ENCODE measurements at places on chromosomes 3 and 15. TPM values are rescaled to one million over a fixed set of nuclear protein-coding genes. Genes with fewer than 3 reads are reported as not detected.

The PLSCR2 gene
- not detected for total RNA-seq

- H3K27ac ChIP-seq = no peak overlapping the region
- DNase-seq = no peak
- H3K4me1 ChIP-seq = no peaks in the 10 kb centered on the region
- no peak overlapping the region for H3K4me3 ChIP-seq
Observed at GRCh38 chr15:71154607-71155200, 39.4 kb downstream of the THSD4 start.

DNA sequence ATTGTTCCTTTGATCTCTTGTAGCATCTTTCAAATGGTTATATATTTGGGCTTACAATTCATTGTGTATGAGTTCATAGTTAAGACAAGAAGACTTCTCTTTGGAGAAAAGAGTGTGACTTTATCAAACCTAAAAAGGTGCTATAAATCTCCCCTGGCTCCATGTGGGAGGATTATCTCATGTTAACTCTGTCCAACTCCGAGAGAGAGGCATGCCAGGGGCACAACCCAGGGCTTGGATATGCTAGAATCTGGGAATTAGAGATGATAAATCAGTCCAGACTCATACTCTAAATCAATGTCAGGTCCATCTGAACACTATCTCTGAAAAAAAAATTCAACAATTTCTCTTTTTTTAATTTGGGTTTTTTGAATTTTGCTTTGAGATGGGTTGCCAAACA is 462.8 kb downstream of the TUSC7 start:
- H3K4me1 ChIP-seq = no peaks in the 10 kb centered on the region
- no peaks in the 10 kb centered on the region for H3K36me3 ChIP-seq
- H3K27ac ChIP-seq = no peak overlapping the region
- no peak overlapping the region for H3K4me3 ChIP-seq
- H3K27me3 ChIP-seq = no peaks in the 10 kb centered on the region
- DNase-seq = no peak

- H3K4me1 ChIP-seq = peaks cover 42% of the 10 kb centered on the region
- no peak for DNase-seq
- H3K36me3 ChIP-seq = peaks cover 24% of the 10 kb centered on the region
- H3K27me3 ChIP-seq = no peaks in the 10 kb centered on the region
Observed at GRCh38 chr3:190589326-190589725, 75.4 kb downstream of the IL1RAP start.

GRCh38 chr15:56533731-56534403 is 68.9 kb upstream of the MNS1 start:
- peaks cover 11% of the 10 kb centered on the region for H3K27me3 ChIP-seq
- H3K36me3 ChIP-seq = no peaks in the 10 kb centered on the region
- DNase-seq = no peak

- H3K4me3 ChIP-seq = peak overlapping the region; percentile 6
- peak overlapping the region; percentile 76 for H3K27ac ChIP-seq
- H3K27me3 ChIP-seq = no peaks in the 10 kb centered on the region
- peaks cover 33% of the 10 kb centered on the region for H3K36me3 ChIP-seq
- no peak for DNase-seq
Observed at GRCh38 chr3:156689608-156690007, 15.2 kb downstream of the TIPARP start.

DNA sequence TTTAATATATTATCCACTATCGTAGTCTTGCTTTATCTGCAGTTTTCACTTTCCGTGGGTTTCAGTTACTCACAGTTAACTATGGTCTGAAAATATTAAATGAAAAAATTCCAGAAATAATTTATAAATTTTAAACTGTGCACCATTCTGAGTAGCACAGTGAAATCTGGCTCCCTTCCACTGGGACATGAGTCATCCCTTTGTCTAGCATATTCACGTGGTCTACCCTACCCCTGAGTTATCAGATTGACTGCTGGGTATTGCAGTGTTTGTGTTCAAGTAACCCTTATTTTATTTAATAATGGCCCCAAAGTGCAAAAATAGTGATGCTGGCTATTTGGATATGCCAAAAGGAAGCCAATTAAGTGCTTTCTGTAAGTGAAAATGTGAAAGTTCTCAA is 539.5 kb upstream of the AGTR1 start:
- no peak overlapping the region for H3K27ac ChIP-seq
- H3K36me3 ChIP-seq = no peaks in the 10 kb centered on the region
- no peaks in the 10 kb centered on the region for H3K27me3 ChIP-seq
- no peak overlapping the region for H3K4me3 ChIP-seq

Data from activated T-helper 1 cell treated with anti-CD3 and anti-CD28 coated beads, Interleukin-12 subunit alpha, Interleukin-12 subunit beta, Interleukin-2, Interleukin-4 antibody, amounts not matched to agents 30 ng/mL and 10 ng/mL and 1 ng/mL, durations not matched to agents 14 hours and 24 hours and 36 hours (primary cell).